Occipital lobe (tissue), 3 donors: ENCODE measurements at places on chromosomes 7 and 10. TPM values are rescaled to one million over a fixed set of nuclear protein-coding genes. Genes with fewer than 3 reads are reported as not detected.

DNA sequence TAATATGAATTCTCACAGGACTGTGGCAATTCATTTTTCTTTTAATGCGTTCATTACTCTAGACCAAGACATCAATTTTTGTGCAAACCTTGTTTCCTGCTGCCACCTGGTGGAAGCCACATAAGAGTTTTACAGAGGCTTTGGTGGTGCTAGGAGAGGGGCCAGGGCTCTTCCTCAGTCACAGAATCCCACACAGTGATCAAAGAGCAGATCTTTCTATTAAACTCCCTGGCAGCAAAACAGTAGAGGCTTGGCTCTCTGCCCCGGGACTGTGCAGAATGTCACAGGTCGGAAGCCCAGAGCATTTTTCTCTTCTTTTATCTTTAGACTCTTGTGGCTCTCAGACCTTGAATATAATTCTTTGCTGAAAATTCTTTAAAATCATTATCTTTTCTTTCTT, 506.4 kb upstream of the C7orf33 start:
- DNase-seq, result peak; percentile 61

- DNase-seq, result no peak
These were observed 363.2 kb downstream of the PRPF18 start for GRCh38 chr10:13949844-13950542.

- no peak for DNase-seq
These were observed 1.7 kb upstream of the SUMF2 start for GRCh38 chr7:56062382-56062781.

The AKR1D1 gene
- not detected for total RNA-seq

- DNase-seq, result no peak
These were observed 145.9 kb downstream of the CTNNA3 start for GRCh38 chr10:67550046-67550445.

The GIMAP6 gene
- total RNA-seq, result 5.5 TPM

GRCh38 chr10:102670871-102671434, 26.7 kb downstream of the TRIM8 start:
- no peak for DNase-seq

GRCh38 chr7:20651960-20652544, 36.6 kb downstream of the ABCB5 start:
- no peak for DNase-seq

The TRIM74 gene
- total RNA-seq, result 0.47 TPM

The ACTL6B gene
- total RNA-seq, result 109 TPM

GRCh38 chr7:126958367-126958766, 294.4 kb downstream of the GRM8 start:
- no peak for DNase-seq

The MSMB gene
- not detected for total RNA-seq

GRCh38 chr7:20327055-20327454, 3.6 kb upstream of the ITGB8 start:
- DNase-seq, result no peak
